ENCODE measurements at places on chromosomes 7 and 10.

- peak; percentile 47 for DNase-seq
Observed at GRCh38 chr7:135645296-135645904, 16.9 kb upstream of the STMP1 start.

GRCh38 chr7:10557375-10557774 lies 416.3 kb upstream of the PHF14 start:
- no peak for DNase-seq

DNA sequence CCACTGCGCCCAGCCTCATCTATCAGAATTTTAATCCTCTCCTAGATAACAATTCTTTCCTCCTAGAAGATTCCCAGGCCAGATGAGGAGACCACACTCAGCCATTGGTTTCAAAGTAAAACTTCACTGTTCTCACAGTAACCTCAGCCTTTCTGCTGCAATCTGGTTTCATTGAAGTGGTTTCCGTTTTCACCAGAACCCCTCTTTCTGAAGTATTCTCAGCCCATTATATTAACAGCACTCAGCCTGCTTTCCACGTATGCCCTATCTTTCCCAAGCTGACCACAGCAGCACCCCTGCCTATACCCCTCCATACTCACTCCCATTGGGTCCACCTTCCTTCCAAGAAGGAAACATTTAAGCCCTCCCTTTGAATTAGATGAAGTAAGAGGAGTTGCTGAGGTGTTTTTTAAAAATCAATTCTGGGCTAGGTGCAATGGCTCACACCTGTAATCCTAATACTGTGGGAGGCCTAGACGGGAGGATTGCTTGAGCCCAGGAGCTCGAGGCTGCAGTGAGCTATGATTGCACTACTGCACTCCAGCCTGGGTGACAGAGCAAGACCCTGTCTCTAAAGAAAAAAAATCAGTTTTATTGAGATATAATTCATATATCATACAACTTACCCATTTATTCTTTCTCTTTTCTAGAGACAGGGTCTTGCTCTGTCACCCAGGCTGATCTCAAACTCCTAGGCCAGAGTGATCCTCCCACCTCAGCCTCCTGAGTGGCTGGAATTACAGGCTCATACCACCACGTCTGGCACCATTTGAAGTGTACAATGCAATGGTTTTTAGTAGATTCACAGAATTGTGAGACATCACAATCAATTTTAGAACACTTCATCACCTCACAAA lies 11.3 kb downstream of the PLAU start:
- no peak for DNase-seq

DNA sequence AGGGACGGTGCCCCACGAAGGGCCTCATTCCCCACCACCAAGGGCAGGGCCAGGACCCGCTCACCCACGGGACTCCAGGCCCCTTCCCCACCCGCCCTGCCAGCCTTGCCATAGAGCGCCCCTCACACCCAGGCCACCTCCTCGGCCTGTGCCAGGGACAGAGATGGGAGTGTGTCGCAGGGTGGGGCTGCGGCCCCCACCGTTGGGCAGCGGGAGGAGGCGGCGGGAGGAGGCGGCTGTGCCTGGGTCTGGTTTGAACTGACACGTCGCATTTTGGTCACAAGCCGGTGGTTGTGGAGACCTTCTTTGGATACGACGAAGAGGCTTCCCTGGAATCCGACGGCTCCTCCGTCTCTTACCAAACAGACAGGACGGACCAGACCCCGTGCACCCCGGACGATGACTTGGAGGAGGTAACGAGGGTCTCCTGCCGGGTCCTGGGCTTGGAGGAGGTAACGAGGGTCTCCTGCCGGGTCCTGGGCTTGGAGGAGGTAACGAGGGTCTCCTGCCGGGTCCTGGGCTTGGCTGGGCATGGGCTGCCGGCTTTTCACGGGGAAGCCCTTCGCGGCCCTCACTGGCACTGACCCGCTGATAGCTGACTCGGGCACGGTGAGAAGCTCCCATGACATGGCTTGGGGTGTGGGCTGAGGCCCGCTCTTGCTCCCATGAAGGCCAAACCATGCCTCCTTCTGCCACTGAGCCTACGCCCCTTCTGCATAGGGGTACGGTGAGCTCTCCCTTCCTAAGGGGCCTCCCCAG lies 46.4 kb upstream of the DPYSL4 start:
- DNase-seq, result no peak

DNA sequence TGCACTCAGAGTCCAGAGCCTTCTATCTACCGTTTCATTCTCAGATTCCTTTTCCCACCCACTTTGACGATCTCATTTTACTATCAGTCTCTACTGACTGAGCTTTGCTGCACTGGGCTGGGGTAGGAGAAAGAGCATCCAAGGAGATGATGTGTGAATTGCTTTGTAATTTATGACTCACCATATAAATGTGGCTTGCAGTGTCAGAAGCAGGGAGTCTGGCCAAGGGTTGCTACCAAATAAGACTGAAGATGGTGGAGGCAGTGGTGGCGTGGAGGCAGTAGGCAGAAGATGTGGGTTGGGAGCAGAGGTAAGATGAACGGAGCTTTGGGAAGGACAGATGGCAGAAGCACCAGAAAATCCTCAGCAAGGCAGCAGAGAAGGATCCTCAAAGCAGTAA lies 73.3 kb upstream of the AGK start:
- DNase-seq, result no peak

- DNase-seq, result no peak
Observed at GRCh38 chr7:98472521-98472954, 71.6 kb upstream of the BAIAP2L1 start.

GRCh38 chr10:22593636-22594198 lies 120.7 kb downstream of the PIP4K2A start:
- no peak for DNase-seq

DNA sequence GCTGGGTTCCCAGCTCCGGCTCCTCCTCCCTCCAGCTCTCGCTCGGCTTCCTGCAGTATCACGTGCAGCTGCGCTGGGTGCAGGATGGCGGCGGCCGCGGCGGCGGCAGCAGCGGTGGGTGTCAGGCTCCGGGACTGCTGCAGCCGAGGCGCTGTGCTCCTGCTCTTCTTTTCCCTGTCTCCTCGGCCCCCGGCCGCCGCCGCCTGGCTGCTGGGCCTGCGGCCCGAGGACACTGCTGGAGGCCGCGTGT lies at the start of gene CNNM1:
CNNM1 (plus strand) TSS at position 53 of the 250 bp plus-strand sequence; CDS start at position 85, 32 bp downstream.
- no peak for DNase-seq

DNA sequence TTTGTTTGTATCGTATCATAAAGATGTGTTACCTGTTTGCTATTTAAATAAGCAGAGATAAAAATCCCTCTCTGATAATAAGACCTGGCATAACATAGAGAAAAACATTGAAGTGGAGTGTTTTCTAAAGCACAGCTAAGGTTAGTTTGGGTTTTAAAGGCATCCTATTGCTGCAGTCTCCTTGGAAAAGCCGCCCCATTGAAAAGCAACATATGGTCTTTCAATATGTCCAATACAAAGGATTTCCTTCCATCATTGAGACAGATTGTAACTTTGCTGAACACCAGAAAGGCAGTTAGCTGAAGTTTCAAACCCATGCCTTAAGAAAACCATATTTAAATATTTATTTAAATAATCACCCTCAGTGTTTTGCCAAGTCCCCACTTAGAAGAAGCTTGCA lies 898.5 kb upstream of the KCND2 start:
- DNase-seq, result no peak

- no peak for DNase-seq
Observed at GRCh38 chr7:124651136-124651535, 114.5 kb downstream of the GPR37 start.

DNA sequence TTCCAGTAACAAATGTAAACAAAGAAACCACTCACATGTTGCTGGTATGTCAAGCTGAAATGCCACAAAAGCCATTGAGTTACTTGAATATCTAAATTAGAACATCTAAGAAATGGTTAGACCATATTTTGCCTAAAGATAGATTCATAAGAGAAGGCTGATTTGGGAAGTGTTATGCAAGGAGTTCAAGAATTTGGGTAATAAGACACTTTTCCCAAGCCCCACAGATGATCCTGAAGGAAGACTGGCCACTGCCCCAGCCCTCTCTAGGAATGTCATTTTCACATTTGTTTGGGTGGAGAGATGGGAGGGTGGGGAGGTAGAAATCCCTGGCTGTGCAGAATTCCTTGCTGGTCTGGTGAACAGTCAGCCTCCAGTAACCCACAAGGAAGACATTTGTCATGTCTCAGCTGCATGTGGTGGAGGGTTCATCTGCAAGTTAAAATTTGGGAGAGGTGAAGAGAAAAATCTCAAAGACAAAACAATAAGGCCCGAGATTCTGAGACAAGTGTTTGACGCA lies 427.2 kb upstream of the KLF6 start:
- no peak for DNase-seq

DNA sequence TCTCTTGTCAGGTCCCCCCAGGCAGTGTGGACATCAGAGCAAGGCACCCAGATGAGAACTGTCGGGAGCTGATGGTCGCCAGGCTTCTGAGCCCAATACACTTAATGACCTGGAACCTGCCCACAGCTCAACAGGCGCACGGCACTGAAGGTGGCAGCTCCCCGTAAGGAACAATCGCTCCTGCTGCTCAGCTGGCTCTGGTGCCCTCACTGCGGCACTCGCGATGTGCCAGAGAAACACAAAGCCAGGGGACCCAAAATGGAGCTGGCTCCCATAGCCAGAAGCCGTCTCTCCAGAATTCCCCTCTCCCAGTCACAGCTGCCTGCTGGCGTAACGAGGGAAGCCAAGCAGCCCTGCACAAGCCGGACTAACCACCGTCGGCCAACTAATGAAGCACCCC lies 6.3 kb downstream of the CALN1 start:
- DNase-seq, result no peak

DNA sequence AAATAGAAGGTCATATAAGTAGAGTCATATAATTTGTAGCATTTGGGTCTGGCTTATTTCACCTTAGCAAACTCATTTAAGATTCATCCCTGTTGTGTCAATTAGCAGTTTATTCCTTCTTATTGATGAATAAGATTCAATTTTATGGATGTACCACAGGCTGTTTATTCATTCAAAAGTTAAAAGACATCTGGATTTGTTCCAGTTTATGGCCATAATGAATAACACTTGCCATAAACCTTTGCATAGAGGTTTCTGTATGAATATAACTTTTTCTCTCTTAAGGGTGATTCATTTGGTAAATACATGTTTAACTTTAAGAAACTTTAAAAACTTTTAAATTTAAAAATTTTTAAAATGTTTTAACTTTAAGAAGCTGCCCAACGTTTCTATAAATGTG lies 66.4 kb downstream of the CPED1 start:
- DNase-seq, result no peak

GRCh38 chr10:43683451-43684291 lies 35.0 kb upstream of the ZNF32 start:
- no peak for DNase-seq

- DNase-seq, result no peak
Observed at GRCh38 chr10:31142026-31142425, 110.4 kb upstream of the ZNF438 start.

- no peak for DNase-seq
Observed at GRCh38 chr10:35194906-35195305, 68.3 kb downstream of the CREM start.

DNA sequence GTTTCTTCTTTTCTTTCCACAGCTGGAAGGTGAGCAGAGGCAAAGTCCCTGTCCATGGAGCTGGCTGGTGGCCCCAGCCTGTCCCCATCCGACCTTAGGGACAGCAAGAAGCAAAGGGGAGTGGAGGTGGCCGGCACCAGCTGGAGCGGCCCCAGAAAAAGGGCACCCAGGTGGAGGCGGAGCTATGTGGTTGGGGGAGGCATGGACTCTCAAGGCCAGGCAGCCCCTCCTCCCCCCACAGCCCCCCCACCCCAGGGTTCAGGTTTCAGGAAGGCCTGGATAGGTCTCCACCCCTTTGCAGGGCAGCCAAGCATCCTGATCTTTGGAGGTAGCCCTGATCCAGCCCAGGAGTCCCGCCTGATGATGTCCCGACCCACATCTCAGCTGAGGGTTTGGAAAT lies at the start of gene SSC4D:
SSC4D (minus strand) TSS at position 161 of the 400 bp plus-strand sequence. CDS start 5,258 bp downstream, outside the sequence.
- no peak for DNase-seq

DNA sequence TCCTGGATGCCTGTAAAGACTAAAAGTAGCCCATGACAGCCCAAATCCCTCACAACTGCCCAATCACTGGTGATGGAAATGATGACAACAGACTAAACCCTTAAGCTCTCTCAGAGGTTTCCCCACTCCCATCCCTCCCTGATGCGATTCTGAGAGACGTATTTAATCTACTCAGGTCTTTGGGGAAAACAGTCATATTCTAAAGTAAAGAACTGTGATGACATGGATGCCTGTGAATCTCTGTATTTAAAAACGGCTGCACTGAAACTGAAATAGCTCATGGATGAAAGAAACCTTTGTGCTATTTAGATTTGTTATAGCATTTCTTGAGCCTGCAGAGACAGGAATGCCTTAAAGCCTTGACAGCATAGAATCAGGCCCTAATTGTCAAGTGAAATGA lies 28.5 kb downstream of the VPS41 start:
- no peak for DNase-seq

DNA sequence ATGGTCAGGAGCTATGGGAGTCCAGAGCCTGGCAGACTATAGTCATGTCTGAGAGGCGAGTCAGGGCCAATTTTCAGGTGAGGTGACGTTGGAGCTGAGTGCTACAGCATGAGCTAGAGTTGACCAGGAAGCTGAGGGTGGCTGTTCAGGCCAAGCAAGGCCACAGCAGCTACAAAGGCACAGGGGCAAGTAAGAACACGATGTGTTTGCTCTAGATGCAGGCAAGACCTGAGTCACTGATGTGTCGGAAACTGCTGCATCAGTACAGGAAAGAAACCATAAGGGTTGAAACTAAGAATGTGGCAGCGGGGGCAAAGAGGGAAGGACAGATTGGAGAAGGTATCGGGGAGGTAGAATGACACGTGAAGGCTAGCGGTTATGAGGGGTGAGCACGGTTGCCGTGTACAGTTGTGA lies 11.8 kb upstream of the RRP12 start:
- DNase-seq, result no peak

- no peak for DNase-seq
Observed at GRCh38 chr10:122464586-122464985, 3.2 kb downstream of the HTRA1 start.

DNA sequence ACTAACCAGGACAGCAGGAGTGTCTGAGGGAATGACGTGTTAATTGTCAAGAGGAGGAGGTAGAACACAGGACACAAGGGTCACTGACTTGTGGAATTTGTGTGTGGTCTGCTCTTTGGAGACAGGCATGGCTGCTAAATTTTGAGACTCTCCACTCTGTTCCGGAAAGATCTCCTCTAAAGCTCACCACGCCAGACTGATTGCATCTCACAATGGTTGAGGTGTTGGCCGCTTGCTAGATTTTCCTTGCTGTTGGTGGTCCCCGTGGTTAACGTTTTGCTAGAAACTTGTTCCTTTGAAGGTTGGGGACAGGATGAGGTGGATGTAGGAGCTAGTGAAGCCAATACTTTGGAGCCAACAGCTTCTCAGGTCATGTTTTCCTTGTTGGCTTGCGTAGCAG lies 57.0 kb downstream of the MCMBP start:
- DNase-seq, result no peak

Measured in COR-L47 (cell line).